ENCODE measurements at places on chromosomes 2 and 18.

- peak; percentile 3 for DNase-seq
Observed at GRCh38 chr18:61892683-61893308, at the start of gene RNF152. RNF152 (minus strand) TSS chr18:61893007; CDS start chr18:61816463, 76,544 bp downstream.

DNA sequence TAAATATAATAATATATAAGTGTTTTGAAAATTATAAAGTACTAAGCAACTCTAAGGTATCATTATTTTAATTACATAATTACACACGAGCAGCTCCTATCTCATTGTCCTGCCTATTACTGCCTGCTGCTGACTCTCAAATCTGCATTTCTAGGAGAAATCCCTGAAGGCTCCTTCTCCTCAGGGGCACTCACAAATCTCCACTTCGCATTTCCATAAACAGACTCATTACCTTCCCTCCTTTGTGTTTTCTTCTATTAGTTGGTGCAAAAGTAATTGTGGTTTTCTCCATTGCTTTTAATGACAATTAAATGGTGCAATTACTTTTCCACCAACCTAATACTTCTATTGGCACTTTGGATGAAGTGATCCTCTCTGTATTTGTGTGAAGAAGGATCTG, 135.0 kb upstream of the HNMT start:
- DNase-seq, result no peak

GRCh38 chr2:19719540-19719939, 182.2 kb downstream of the TTC32 start:
- DNase-seq, result no peak

DNA sequence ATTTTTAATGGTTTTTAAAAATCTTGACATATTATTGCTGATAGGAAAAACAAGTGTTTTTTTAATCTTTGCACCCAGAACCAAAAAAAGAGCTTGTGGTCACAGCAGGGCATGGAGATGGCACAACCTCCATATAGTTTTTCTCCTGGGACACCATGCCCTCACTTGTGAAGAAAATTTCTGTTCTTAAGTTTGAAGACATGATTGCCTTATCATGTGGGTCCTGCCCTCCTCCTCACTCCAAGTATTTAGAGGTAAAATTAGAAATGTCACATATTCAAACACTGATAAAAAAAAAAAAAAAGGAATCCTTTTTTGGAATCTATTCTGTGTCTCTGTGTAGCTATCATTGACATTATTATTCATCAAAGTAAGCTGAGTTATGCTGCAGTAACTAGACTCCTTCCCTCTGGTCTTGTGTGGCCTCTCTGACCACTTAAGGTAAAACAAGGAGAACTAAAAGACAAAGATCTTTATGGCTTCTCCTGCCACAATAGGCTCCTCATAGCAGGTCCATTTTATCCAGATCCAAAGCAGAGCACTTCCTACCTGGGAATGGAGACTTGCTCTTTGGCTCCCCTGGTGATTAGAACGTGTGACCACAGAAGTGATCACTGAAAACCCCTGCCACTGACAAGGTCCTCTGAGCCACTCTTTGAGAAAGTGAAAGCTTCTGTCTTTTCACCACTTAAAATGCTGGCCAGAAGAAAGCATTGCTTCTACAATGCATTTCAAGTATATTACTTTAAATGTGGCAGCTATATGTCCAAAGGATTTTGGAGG, 19.8 kb downstream of the ADD2 start:
- DNase-seq, result no peak

DNA sequence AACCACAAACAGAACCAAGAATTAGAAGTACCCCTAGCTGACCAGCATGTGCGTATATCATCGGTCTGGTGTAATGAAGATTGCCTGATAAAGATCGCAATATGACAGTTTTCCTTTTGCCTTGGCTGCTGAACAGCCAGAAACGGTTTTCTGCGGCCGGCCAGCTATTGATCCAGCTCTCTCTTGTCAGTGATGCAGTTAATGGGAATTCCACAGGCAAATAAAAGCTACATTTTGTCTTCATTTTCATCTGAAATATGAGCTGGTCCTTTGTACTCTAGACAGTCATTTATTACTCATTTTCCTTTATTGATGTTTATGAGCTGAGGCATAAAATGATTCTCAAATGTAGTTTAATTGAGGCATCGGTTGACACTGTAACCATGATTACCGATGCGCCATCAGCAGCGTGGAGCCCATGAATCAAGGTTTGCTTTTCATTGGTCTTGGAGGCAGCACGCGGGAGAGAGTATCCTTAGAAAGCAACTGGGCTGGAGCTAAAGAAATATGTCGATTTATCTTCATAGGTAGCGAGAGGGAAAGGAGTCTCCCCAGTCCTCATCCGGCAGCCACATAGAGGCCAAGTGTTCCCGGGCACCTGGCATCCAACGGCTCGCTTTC, 535.2 kb downstream of the GALR1 start:
- DNase-seq, result no peak

DNA sequence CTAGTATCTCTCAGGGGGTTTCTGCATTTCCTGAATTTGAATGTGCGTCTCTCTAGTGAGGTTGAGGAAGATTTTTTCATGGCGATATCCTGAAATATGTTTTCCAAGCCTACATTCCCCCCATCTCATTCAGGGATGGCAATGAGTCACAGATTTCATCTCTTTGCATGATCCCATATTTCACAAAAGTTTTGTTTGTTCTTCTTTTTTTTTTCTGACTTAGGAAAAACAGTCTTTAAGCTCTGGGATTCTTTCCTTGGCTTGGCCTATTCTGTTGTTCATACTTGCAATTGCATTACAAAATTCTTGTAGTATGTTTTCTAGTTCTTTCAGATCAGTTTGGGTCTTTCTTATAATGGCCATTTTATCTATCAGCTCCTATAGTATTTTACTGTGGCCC, 136.5 kb downstream of the DSEL start:
- DNase-seq, result no peak

DNA sequence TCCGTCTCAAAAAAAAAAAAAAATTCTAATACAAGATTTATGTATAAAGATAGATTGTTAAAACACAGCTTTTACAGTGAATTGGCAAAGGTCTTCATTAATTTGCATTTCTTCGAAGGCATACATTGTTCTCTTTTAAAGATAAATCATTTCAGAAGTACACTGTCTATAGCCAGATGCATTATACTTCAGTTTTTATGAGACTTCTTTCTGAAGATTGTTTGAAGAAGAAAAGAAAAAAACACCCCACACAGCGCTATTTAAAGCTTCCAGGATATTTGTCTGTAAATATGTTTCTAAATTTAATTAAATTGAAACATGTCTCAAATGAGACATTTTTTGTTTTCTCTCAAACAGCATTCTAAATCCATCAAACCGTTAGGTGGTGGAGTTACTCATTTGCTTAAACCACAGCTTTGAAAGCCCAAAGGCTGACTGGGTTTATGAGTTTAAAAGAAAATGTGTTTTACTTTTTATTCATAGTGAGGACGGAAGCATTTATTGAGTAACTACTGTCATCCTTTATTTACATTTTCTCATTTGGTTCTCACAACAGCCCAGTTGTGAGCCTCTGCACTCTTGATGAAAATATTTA, 42.4 kb upstream of the C1GALT1C1L start:
- no peak for DNase-seq
